Type B pancreatic cell (in vitro differentiated cells): ENCODE measurements at places on chromosomes 13 and 19. TPM values are rescaled to one million over a fixed set of nuclear protein-coding genes. Genes with fewer than 3 reads are reported as not detected.

DNA sequence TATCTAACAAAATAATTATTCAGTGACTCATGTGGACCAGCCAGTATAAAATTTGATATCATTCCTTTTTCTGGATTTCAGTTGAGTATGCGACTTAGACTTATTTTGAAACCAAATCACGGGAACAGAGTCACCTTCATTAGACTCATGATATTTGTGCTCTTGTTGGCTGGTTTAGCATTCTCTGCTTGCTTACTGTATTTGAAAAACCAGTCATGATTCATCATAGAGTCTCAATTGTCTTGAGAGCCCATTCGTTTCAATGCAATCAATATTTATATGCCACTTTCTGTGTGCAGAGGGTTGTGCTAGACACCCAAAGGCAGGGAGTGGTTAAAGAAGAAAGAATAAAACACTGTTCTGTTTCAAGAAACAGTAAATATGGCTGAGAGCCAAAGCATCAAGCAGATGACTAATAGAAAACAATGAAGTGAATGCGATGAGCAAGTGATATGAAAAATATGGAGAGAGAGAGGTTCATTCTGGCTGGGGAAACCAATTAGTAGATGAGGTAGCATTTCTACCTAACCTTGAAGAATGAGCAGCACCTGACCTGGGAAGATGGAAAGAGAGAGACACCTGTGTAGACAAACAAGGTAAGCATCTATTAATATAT is 99.6 kb upstream of the MBNL2 start:
- DNase-seq: no peak
- H3K27ac ChIP-seq: peak overlapping the region; percentile 32
- H3K4me1 ChIP-seq: peaks cover 34% of the 10 kb centered on the region
- H3K36me3 ChIP-seq: no peaks in the 10 kb centered on the region

DNA sequence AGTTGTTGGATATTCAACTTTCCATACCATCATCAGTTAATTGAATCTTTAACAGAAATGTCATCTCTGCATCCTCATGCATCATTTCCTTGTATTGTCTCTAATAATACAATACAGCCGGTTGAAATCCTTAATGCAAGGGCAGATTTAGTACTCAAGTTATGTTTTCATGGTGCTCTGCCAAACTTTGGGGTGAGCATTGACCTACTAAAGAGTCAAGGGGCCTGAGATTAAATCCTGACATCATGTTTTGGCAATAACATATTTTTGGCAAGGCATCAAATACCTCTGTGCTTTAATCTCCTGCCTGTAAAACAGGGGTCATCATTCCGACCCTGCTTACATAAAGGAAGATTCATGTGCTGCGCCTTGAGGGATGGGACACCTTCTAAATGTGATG is 42.7 kb upstream of the ABCC4 start:
- H3K4me3 ChIP-seq: no peak overlapping the region
- no peaks in the 10 kb centered on the region for H3K36me3 ChIP-seq
- DNase-seq: no peak
- no peaks in the 10 kb centered on the region for H3K4me1 ChIP-seq
- peaks cover 3% of the 10 kb centered on the region for H3K27me3 ChIP-seq
- no peak overlapping the region for H3K27ac ChIP-seq

DNA sequence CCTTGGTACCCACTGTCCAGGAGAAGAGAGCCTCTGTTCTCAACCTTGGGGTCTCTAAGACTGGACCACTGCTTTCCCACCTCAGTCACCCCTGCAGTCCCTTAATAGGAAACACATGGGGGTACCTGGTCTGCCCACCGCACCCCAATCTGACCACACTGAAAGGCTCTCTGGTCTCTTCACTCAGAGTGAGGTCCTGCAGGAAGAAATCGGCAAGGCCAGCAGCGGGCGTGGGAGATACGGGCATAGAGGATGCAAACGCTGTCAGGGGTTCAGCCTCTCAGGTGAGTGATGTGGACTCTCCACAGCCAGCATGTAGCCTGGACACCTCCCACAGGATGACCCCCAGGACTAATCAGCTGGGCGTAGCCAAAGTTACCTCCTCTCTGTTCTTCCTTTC is 3.5 kb downstream of the SIGLEC9 start:
- H3K4me3 ChIP-seq: no peak overlapping the region
- no peak for DNase-seq
- H3K27ac ChIP-seq: peak overlapping the region; percentile 38
- H3K36me3 ChIP-seq: no peaks in the 10 kb centered on the region

GRCh38 chr19:38278751-38279150 is 14.4 kb downstream of the SPINT2 start:
- DNase-seq: no peak
- peak overlapping the region; percentile 25 for H3K4me3 ChIP-seq
- H3K4me1 ChIP-seq: peaks cover 18% of the 10 kb centered on the region
- H3K36me3 ChIP-seq: no peaks in the 10 kb centered on the region
- peak overlapping the region; percentile 79 for H3K27ac ChIP-seq

- peaks cover 4% of the 10 kb centered on the region for H3K27me3 ChIP-seq
- H3K36me3 ChIP-seq: no peaks in the 10 kb centered on the region
- no peak overlapping the region for H3K4me3 ChIP-seq
Observed at GRCh38 chr13:109380457-109380856, 405.9 kb downstream of the IRS2 start.

- peak overlapping the region; percentile 56 for H3K27ac ChIP-seq
- DNase-seq: no peak
- H3K27me3 ChIP-seq: no peaks in the 10 kb centered on the region
- H3K4me3 ChIP-seq: peak overlapping the region; percentile 26
- peaks cover 31% of the 10 kb centered on the region for H3K4me1 ChIP-seq
Observed at GRCh38 chr13:49836516-49836915, 44.0 kb upstream of the KPNA3 start.

- H3K36me3 ChIP-seq: peaks cover 8% of the 10 kb centered on the region
- no peaks in the 10 kb centered on the region for H3K27me3 ChIP-seq
- no peak for DNase-seq
- H3K4me3 ChIP-seq: no peak overlapping the region
- no peaks in the 10 kb centered on the region for H3K4me1 ChIP-seq
Observed at GRCh38 chr19:17584132-17584531, 28.7 kb downstream of the COLGALT1 start.

GRCh38 chr13:91660076-91660415 is 261.6 kb downstream of the GPC5 start:
- no peak overlapping the region for H3K27ac ChIP-seq
- no peak overlapping the region for H3K4me3 ChIP-seq
- H3K4me1 ChIP-seq: no peaks in the 10 kb centered on the region
- no peak for DNase-seq
- no peaks in the 10 kb centered on the region for H3K36me3 ChIP-seq

- H3K36me3 ChIP-seq: peaks cover 47% of the 10 kb centered on the region
- peaks cover 18% of the 10 kb centered on the region for H3K4me1 ChIP-seq
- no peak overlapping the region for H3K4me3 ChIP-seq
- no peaks in the 10 kb centered on the region for H3K27me3 ChIP-seq
- no peak overlapping the region for H3K27ac ChIP-seq
Observed at GRCh38 chr13:23592596-23592995, 22.4 kb downstream of the TNFRSF19 start.

- H3K4me3 ChIP-seq: no peak overlapping the region
- DNase-seq: no peak
- no peak overlapping the region for H3K27ac ChIP-seq
- H3K4me1 ChIP-seq: peaks cover 6% of the 10 kb centered on the region
- no peaks in the 10 kb centered on the region for H3K27me3 ChIP-seq
Observed at GRCh38 chr13:32491028-32491427, 47.6 kb downstream of the N4BP2L2 start.

- H3K36me3 ChIP-seq: no peaks in the 10 kb centered on the region
- no peak overlapping the region for H3K27ac ChIP-seq
- DNase-seq: no peak
- H3K27me3 ChIP-seq: no peaks in the 10 kb centered on the region
- H3K4me3 ChIP-seq: no peak overlapping the region
Observed at GRCh38 chr13:29384466-29384865, 211.0 kb downstream of the SLC7A1 start.

- H3K27ac ChIP-seq: no peak overlapping the region
- H3K27me3 ChIP-seq: peaks cover 17% of the 10 kb centered on the region
- no peaks in the 10 kb centered on the region for H3K4me1 ChIP-seq
- H3K4me3 ChIP-seq: no peak overlapping the region
Observed at GRCh38 chr13:26522571-26522970, 34.9 kb upstream of the WASF3 start.

DNA sequence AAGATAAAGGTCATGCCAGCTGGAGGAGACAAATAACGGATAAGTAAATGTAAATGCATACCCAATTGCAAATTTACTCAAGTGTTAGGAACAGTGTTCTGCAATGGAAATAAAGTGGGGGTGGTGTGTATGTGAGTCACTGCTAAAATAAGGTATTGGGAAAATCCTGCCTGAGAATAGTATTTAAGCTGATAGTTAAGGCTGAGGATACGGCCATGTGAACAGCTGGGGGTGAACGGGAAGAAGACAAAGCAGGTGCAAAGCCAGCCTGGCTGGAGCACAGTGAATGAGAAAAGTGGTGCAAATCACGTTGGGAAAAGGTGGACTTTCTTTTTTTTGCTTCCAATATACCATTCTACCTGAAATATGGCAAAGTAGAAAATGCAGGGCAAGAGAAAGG is 242.4 kb upstream of the SLC10A2 start:
- no peaks in the 10 kb centered on the region for H3K36me3 ChIP-seq
- H3K27me3 ChIP-seq: no peaks in the 10 kb centered on the region

DNA sequence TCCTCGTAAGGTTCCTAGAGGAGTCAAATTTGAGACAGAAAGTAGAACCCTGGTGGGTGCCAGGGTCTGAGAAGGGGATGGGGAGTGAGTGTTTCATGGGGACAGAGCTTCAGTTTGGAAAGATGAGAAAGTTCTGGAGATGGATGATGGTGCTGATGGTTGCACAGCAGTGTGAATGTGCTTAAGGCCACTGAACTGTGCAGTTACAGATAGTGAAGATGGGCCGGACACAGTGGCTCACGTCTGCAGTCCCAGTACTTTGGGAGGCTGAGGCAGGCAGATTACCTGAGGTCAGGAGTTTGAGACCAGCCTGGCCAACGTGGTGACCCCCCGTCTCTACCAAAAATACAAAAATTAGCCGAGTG is 917 bp downstream of the SPC24 start:
- peak overlapping the region; percentile 87 for H3K4me3 ChIP-seq
- H3K4me1 ChIP-seq: peaks cover 14% of the 10 kb centered on the region
- no peak for DNase-seq
- H3K27me3 ChIP-seq: no peaks in the 10 kb centered on the region
- H3K36me3 ChIP-seq: no peaks in the 10 kb centered on the region
- H3K27ac ChIP-seq: peak overlapping the region; percentile 19

GRCh38 chr19:14019100-14019499 is 8.8 kb upstream of the RLN3 start:
- DNase-seq: no peak
- no peaks in the 10 kb centered on the region for H3K27me3 ChIP-seq
- H3K4me3 ChIP-seq: no peak overlapping the region

GRCh38 chr13:51738226-51738905 is 65.6 kb downstream of the DHRS12 start:
- H3K27ac ChIP-seq: peak overlapping the region; percentile 91
- peaks cover 6% of the 10 kb centered on the region for H3K4me1 ChIP-seq
- no peak for DNase-seq

GRCh38 chr13:27140060-27140459 is 31.6 kb downstream of the USP12 start:
- peaks cover 17% of the 10 kb centered on the region for H3K36me3 ChIP-seq
- no peak for DNase-seq
- no peak overlapping the region for H3K27ac ChIP-seq
- peaks cover 9% of the 10 kb centered on the region for H3K4me1 ChIP-seq

DNA sequence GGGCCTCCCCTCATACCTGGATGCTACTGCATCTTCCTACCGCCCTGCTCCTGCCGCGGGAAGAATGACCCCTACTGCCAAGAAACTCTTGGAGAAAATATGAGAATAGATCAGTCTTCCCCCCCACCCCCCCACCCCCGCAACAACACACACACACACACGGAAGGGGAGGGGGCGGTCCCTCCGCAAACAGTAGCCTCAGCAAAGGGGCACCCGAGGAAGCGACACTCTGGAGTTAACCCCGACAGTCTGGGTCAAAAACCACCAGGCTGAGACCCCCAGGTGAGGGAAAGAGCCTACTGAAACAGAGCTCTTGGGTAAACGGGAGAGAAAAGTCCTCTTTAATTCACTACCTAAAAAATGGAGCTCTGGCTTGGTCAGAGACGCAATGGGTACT is 1.2 kb downstream of the MED26 start:
- peak overlapping the region; percentile 91 for H3K27ac ChIP-seq
- H3K36me3 ChIP-seq: no peaks in the 10 kb centered on the region
- H3K4me3 ChIP-seq: peak overlapping the region; percentile 92
- H3K4me1 ChIP-seq: peaks cover 34% of the 10 kb centered on the region

DNA sequence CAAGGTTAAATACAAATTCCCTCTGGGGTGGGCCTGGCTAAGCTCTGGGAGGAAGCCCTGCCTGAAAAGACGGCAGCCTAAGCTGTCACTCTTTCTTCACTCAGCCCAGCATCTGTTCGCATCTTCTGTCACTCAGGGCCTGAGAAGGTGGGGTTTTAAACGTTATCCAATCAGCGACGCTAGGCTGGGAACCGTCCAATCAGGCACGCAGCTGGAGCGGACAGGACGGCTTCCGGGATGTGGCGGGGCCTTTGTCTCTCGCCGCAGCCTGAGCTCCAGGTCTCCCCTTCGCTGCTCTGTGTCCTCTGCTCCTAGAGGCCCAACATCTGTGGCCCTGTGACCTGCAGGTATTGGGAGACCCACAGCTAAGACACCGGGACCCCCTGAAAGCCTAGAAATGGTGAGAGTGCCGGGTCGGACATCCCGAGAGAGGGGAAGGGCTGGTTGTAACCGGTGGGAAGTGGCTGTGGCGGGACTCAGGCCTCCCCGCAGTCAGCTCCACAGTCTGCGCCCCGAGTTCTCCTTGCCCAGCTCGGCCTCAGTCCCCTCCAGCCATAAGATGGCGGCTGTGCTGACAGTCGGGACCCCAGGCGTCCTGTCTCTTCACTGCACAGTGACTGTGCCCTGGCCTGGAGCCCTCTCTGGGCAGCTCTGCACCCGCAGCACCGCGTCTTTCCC is at the start of gene ZNF431:
TSS of gene ZNF431 (plus strand) at position 254 of the 678 bp plus-strand sequence. CDS start at position 398, 144 bp downstream.
- peaks cover 41% of the 10 kb centered on the region for H3K36me3 ChIP-seq
- no peaks in the 10 kb centered on the region for H3K27me3 ChIP-seq
- peak within 1 kb of the TSS; percentile 99 for H3K4me3 ChIP-seq
- DNase-seq: peak; percentile 88

GRCh38 chr13:40776681-40777165 is 5.7 kb upstream of the MRPS31 start:
- H3K4me3 ChIP-seq: no peak overlapping the region
- H3K36me3 ChIP-seq: no peaks in the 10 kb centered on the region
- no peak for DNase-seq
- H3K27me3 ChIP-seq: no peaks in the 10 kb centered on the region

DNA sequence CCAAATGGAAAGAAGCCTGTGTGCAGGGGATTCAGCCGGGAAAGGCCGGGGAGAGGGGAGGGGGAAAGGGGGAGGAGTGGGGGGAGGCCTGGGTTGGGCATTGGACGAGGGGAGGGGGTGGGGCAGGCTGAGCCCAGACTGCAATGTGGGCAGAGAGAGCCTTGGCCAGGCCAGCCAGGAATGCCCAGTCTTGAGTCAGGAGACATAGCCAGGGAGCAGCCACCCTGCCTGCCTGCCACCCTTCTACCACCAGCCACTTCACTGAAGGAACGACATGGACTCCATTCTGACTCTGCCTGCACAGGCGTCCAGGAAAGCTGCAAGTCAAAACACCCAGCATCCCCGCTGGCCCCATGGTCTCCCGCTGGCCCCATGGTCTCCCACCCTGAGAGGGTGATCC is 498 bp downstream of the PROZ start:
- no peaks in the 10 kb centered on the region for H3K4me1 ChIP-seq
- no peak overlapping the region for H3K27ac ChIP-seq
- H3K36me3 ChIP-seq: no peaks in the 10 kb centered on the region
- H3K4me3 ChIP-seq: no peak overlapping the region
- no peak for DNase-seq

The BEST2 gene
- total RNA-seq: 0.14 TPM in 1 of 2 replicates, not detected in the other

The DCT gene
- 19.7 TPM in 1 of 2 replicates, not detected in the other for total RNA-seq

The ZNF470 gene
- total RNA-seq: 5.1 and 6.5 TPM in 2 replicates

The S1PR5 gene
- total RNA-seq: 0.21 and 1.1 TPM in 2 replicates

The NLRP9 gene
- not detected in 2 replicates for total RNA-seq

The OR1M1 gene
- 0.31 TPM in 1 of 2 replicates, not detected in the other for total RNA-seq

The SLC46A3 gene
- total RNA-seq: 2.8 and 5.5 TPM in 2 replicates

The C5AR1 gene
- 0.93 and 1.0 TPM in 2 replicates for total RNA-seq
